ENCODE measurements at places on chromosomes 5 and 9.

- DNase-seq, result no peak
These were observed 140.7 kb upstream of the SLC28A3 start for GRCh38 chr9:84481231-84481630.

GRCh38 chr9:91900797-91901177, 49.2 kb downstream of the ROR2 start:
- DNase-seq, result no peak

- no peak for DNase-seq
These were observed 104.8 kb upstream of the SIMC1 start for GRCh38 chr5:176133289-176133870.

GRCh38 chr5:178526773-178527457, 63.3 kb downstream of the COL23A1 start:
- no peak for DNase-seq

- DNase-seq, result no peak
These were observed 121.4 kb downstream of the MAPKAP1 start for GRCh38 chr9:125585503-125586171.

DNA sequence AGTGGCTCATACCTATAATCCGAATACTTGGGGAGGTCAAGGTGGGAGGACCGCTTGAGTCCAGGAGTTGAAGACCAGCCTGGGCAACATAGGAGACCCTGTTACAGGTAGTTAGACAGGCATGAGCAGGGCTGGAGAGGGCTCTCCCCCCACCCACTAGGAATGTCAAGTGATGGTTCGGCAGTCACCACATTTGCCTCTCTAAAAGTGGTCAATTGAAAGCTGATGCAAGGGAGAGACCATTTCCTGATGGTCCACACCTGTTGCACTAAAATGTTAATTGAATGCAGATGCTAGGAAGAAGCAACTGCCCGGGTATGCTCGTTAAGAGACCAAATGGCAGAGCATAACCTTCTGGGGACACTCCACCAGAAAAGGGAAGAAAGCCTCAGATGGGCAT, 82.7 kb downstream of the SFXN1 start:
- DNase-seq, result no peak

DNA sequence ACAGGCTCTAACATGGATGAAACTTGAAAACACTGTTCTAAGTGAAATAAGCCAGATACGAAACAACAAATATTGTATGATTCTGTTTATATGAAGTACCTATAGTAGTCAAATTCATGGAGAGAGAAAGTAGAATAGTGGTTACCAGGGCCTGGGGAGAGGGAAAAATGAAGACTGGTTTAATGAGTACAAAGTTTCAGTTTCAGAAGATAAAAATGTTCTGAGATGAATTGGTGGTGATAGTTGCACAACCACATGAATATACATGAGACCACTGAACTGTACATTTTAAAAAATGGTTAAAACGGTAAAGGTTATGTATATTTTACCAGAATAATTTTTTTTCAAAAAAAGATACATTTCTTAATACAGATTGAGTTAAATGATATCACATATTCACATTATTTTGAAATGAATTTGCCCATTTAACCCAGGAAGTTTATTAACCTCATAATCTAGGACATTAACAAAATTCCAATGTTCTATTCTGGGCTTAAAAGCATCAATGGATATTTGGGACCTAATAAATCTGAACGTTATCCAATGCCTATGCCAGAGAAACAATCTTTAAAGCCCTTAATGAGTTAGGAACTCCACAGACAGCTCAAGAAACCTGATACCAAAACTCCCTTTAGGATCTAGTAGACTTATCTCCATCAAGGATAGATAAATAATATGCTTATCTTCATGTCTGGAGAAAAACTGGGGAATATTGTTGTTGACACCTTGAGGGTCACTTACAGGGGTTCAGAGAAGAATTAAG, 521.3 kb downstream of the EFNA5 start:
- no peak for DNase-seq

DNA sequence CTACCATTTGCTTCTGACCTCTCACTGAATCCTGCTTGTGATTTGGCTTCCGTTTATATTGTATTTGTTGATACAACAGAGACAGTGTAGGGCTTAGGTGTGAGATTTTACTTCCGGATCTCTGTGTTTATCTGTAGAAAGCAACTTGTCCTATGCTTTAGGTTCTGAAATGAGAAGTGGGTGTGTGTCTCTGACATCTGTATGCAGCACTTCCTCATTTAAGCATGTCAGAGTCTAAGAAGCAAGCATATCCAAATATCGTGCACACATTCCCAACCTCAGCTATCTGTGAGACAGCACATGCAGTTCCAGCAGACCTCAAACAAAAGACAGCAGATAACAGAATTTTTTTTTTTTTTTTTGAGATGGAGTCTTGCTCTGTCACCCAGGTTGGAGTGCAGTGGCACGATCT, 16.3 kb downstream of the KLF9 start:
- DNase-seq, result no peak

DNA sequence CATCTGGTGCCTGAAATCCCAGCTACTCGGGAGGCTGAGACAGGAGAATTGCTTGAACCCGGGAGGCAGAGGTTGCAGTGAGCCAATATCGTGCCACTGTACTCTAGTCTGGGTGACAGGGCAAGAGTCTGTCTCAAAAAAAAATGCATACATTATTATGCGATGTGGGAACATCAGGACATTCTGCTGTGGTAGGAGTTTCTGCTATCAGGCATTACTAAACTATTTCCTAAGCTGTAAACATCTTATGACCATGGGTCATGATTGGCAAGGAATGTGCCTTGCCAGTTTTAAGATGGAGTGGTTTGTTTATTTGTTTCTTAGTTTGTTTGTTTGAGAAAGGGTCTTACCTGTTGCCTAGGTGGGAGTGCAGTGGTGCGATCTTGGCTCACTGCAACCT, 45.1 kb upstream of the FAM120A start:
- DNase-seq, result no peak

GRCh38 chr9:77435277-77435676, 212.8 kb downstream of the GNA14 start:
- no peak for DNase-seq

GRCh38 chr5:96093340-96093739, 131.7 kb upstream of the ELL2 start:
- DNase-seq, result no peak

DNA sequence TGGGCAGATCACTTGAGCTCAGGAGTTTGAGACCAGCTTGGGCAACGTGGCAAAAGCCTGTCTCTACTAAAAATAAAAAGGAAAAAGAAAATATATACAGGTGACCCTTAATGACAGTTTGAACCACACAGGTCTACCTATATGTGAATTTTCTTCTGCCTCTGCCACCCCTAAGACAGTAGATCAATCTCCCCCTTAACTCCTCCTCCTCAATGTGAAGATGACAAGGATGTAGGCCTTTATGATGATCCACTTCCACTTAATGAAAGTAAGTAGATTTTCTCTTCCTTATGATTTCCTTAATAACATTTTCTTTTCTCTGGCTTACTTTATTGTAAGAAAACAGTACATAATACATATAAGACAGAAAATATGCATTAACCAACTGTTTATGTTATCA, 3.4 kb downstream of the AKNA start:
- no peak for DNase-seq

DNA sequence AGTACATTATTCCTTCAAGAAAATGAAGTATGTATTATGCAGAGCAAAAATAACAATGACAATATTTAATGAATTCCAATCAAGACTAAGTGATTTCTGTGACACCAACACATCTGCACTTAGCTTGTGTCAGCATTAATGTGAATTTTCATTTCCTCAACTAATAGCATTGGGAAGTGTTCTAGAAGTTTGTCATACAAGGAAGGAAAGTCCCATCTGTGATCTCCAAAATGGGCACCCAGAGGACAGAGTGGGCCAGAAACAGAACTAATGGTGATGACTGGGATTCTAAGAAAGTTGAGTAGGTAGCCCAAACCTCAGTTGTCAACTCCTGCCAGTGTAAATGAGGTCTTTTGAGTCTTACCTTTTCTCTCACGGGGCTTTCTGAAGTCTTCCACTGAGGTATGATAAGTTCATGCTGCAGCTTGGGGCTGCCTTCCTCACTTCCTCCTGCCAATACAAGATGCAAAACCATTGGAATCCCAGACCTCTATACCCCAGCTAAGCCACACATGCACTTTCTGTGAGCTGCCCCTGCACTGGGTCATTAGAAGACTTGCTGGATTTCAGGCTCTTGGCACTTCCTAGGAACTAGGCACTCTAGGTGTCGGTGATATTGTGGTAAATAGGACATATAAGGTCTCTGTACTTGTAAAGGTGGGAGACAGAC, 4.9 kb downstream of the ADAM19 start:
- no peak for DNase-seq

GRCh38 chr9:27679338-27679737, 106.1 kb upstream of the C9orf72 start:
- DNase-seq, result no peak

DNA sequence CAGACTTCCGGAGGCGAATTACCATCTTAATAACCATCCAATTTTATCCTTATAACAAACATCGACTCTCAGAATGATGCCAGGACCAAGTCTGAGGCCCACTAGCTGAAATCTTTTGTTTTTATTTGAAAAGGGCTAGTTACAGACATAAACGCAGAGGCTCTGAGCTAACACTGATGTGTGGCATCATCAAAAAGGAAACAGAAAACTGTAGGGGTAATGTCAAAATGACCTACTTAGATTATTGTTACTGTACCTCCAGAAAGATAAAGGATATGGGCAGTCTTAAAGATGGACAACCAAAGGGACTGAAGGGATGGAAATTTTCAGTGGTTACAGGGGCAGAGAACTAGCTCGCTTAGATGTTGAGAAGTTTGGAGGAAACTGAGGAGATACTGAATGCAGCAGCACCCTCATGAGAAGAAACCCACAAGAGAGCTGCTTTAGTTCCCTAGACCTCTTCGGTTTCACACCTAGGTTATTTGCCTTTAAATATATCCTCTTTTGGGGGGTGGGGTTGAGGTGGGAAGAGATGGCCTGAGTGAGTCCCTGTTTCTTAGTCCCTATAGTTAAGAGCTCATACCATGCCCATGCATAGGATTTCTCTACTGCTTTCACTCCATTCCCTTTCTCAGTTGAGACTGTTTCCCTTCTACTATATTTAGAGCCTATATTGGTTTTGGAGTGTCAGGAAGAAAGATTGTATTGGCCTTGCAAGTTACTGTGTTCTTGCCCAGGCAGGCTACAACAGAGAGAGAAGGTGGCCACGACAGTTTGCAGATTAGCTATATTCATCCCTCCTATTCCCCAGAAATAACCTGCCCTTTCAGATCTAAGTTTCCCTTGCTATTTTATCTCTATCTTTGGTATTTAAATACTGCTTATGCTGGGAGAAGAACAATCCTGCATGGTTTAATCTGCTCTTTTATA, 320.4 kb upstream of the EFNA5 start:
- DNase-seq, result no peak

DNA sequence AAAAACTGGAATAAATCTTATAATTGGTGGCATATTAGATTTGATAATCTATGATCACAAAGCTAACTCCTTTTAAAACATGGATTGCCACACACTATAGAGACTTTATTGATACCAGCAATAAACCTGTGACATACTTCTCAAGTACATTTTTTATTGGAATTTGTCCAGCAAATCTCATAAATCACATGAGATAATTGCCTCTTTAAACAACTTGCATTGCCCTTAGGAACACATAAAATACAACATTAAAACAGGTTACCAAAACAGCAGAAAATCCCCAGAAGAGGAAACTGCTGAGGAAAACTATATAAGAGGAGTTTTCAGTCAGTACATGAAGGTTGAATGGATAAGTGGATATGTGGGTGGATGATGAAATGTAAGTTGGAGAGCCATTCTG, 124.6 kb downstream of the SNCAIP start:
- DNase-seq, result no peak

DNA sequence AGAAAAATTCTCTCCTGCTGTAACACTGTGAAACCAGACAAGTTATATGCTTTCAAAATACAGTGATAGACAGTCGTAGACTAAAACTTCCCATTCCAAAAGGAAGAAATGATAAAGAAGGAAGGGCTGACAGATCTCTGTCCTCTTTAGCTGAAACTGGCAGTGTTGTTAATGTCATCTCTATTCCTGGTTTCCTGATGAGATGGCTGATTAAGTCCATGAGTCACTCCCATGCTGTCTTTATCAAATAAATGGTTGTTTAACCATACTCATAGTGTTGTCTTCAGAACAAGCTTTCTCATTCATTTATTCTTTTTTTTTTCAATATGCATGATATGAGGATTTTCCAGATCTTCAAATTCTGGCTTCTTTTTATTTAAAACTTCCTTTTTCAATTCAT, 952.2 kb upstream of the WWC1 start:
- DNase-seq, result no peak
